ENCODE measurements at places on chromosomes 5 and 9.
A peak's percentile ranks its signal among the peaks of the same experiment; 100 is the strongest.

GRCh38 chr5:106474066-106474465 lies 1196.7 kb downstream of the EFNA5 start:
- no peak for DNase-seq

DNA sequence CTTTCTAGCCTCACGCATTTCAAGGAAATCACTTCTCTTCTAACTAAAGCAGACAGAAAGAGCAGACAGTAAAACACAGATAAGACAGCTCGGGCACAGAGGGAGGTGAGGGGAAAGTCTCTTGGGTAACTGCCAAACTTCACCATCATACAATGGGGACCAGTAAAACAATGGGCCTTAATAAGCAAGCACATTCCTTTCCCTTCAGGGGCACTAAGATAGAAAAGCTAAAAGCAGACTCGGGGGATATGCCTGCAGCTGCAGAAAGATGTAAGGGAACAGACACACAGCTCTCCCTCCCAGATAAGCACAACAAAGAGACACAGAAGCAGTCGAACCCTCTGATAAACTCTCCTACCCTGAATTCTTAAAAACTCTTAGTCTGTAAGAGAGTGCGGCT lies 15.6 kb upstream of the CKS2 start:
- DNase-seq = no peak

- peak; percentile 91 for DNase-seq
Measured at GRCh38 chr5:107381189-107381856, 289.4 kb downstream of the EFNA5 start.

GRCh38 chr5:91296674-91297143 lies 86.4 kb downstream of the ARRDC3 start:
- no peak for DNase-seq

DNA sequence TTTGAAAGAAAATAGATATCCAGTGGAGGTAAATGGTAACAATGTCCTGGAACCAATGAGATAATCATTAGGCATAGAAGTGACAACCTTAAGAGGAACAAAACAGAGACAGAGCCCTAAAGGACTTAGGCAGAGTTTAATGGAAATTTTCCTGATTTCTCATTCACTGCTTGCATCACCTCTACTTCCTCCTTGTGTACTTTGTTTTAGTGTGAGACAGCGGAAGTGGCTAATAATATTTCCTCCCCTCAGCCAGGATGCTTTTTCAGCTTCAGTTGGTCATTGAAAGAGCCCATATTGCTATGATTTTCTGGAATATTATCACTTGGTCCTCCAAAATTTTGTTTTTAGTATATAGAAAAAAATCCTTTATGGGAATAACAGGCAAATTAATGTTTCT lies 153.4 kb upstream of the MPDZ start:
- no peak for DNase-seq

GRCh38 chr5:55848783-55849182 lies 2.4 kb upstream of the IL31RA start:
- DNase-seq = no peak

DNA sequence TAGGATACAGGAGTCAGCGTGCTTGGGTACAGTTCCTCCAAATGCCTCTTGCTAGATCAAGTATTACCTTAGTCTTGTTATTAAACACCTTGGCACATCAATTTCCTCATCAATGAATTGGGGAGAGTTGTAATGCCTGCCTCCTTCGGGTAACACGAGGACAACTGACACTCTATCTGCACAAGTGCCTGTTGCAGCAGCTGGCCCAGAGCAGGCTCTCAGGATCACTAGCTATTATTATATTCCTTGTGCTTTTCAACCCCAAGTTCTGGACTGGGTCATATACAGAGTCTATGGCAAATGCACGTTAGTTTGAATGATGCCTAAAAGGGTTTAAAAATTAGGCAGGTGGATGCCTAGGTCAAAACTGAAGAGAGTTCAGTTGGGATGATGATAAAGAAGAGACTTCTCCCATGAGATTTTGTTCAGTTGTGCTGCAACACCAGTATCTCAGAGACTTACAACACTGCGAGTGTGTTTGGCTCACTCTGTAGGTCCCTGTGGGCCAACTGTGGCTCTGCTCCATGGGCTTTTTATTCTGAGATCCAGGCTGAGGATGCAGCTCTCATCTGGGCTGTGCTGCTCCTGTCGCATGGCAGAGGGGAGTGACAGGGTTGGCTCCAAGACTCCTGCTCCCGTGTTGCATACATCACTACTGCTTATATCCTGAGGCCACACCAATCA lies 41.1 kb upstream of the TEX48 start:
- DNase-seq = no peak

GRCh38 chr5:2577312-2578036 lies 174.0 kb downstream of the IRX2 start:
- no peak for DNase-seq

Data from HCEC 1CT (cell line).